Amniotic stem cell (primary cell): ENCODE measurements at places on chromosomes 13 and 19.

DNA sequence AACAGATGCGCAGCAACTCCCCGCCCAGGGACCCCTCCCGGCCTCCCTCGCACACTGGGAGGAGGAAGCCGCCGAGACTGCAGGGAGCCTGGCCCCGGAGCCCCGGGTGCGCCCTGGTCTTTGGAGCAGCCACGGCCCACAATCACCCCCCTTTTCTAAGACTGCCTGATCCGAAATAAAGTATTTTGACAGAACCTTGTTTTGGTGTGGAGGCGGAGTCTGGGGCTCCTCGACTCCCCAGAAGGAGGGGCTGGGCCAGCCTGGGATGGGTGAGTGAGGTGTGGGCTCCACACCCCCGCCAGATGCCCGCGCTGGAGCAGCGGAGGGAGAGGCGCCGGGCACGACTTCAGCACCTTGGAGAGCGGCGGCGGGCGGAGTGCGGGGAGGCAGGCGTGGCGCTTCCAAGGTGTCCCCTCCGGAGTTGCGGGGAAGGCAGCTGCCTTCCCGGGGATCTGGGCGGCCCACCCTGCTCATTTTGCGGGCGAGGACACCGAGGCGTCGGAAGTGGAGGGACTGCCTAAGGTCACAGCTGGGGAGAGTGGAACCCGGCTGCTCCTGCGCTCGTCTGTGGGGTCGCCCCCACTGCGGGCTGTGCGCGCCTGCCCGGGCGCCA, 9.4 kb downstream of the SIRT6 start:
- DNase-seq: no peak

GRCh38 chr13:21123956-21124355, 52.4 kb downstream of the SKA3 start:
- DNase-seq: no peak

GRCh38 chr19:12757544-12758274, 6.1 kb downstream of the BEST2 start:
- no peak for DNase-seq

DNA sequence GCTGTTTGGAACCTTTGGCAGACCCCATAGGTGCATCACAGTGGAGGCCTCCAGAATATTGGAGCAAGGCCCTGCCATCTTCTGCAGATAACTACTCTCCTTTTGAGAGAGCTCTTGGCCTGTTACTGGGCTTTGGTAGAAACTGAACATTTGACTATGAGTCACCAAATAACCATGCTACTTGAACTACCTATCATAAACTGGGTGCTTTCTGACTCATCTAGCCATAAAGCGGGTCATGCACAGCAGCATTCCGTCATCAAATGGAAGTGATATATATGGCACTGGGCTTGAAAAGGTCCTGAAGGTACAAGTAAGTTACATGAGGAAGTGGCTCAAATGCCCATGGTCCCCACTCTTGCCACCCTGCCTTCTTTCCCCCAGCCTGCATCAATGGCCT, 782.5 kb upstream of the SLITRK6 start:
- DNase-seq: no peak

DNA sequence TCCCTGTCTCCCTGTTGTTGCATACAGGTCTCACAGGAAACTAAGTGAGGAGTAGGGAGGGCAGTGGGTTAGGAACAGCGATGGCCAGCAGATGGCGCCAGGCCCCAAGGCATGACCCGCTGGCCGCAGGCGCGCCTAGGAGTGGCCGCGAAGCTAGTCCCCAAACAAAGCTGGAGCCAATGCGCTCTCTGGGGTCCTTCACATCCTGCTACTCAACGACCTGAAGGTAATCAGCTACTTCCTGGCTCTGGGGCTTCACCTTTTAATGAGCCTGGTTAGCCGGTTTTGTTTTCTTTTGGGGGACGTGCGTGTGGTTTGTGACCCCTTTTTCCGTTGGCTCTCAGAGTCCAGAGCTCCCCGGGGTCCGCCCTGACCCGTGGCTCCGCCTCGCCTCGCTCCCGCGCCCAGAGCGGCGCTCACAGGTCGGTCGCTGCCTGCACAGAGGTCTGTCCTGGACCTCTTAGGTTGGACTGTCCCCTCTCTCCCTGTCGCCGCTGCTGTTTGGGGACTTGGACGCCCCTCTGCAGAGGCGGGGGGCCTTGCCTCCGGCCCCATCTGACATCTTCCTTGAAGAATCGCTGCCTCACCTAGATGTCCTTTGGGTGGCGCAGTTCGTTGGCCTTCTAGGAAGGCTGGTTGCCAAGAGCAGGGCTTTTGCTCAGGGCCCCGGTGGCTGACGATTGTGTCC, 62.2 kb upstream of the GTF3A start:
- DNase-seq: peak; percentile 39

GRCh38 chr13:58313219-58313618, 681.7 kb downstream of the PCDH17 start:
- no peak for DNase-seq

- no peak for DNase-seq
These were observed 1.2 kb upstream of the ATP1A3 start for GRCh38 chr19:41994994-41995958.

DNA sequence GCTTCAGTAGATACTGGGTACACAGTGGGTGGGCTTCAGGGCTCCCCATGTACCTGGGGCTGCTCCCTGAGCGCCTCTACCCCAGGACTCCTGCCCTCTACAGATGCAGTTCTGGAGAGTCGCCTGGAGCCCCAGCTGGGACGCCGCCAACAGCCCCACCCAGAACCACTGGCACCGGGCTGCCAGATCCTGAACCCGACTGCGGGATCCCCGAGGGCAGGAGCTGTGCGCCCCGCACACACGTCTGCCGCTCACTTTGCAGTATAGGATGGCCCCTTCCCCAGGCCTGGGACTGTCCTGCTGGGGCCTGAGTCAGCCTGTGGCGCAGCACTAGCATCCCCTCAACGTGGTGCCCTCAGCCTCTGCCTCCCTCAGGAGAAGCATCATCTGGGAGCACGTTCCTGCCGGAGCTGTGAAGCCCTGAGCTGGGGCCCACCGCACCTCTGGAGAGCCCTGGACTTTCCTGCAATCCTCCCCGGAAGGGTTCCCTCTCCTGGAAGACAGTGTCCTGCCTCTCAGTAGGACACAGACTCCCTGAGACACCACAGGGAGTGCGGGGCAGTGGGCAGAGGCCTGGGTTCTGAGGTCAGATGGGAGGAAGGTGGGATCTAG, 3.7 kb downstream of the REXO1 start:
- no peak for DNase-seq
